Hematopoietic multipotent progenitor cell treated with erythropoietin and hydrocortisone succinate and interleukin-3 and kit ligand, for 4 days (in vitro differentiated cells): ENCODE measurements at places on chromosomes 2 and 18.
A peak's percentile ranks its signal among the peaks of the same experiment; 100 is the strongest.

DNA sequence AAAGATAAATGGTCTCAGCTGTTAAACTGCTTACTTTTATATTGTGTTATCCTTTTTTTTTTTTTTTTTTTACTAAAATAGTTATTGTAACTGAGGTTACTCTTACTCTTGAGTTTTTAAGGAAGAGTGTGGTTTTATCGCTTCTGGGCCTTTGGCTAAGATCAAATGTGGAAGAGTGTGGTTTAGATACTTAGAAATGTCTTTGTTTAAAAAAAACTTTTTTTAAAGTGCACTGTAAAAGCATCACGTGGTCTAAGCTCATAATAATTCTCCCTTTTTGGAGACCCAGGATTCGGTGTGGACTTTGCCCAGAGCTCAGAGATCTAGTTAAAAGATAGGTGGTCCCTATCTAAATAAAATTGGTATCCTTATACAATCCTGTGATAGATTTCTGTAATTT is 11.9 kb upstream of the OXER1 start:
- DNase-seq = peak; percentile 63

DNA sequence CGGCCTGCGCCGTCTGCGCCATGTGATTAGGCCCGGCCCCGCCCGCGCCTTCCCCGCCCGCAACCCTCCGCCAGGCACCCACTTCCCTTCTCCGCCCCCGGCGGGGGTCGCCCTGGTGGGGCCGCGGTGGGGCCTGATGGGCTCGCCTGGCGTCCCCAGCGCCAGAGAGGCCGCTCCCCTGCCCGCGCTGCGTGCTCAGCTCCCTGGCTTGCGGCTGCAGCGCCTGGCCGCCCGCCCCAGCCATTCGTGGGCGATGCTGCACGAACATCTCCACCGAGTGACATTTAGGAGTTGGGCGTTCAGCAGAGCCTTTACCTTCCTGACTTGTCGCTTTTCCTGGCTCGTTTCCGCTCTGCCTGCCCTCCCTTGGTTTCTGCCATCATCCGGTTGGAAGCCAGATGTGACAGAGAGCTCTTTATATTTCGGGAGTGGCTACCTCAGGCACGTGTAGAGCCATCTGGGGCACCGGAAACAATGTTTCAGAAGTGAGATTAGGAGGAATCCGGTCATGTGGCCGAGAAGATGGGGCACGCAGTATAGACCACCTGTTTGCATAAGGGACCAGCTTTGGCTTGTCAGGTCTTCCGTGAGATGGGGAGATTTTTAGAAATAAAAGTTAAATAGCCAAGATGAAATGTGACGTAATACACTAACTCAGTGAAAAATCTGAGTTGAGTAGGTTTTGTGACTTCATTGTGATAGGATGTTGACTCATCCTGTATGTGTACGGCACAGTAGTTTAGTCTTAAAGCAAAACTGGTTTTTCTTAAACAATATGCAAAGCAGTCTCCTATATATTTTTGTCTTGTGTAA is 1.2 kb downstream of the GLS start:
- DNase-seq = peak; percentile 95

- no peak for DNase-seq
These were observed 141.6 kb downstream of the SP3 start for GRCh38 chr2:173823543-173823939.

DNA sequence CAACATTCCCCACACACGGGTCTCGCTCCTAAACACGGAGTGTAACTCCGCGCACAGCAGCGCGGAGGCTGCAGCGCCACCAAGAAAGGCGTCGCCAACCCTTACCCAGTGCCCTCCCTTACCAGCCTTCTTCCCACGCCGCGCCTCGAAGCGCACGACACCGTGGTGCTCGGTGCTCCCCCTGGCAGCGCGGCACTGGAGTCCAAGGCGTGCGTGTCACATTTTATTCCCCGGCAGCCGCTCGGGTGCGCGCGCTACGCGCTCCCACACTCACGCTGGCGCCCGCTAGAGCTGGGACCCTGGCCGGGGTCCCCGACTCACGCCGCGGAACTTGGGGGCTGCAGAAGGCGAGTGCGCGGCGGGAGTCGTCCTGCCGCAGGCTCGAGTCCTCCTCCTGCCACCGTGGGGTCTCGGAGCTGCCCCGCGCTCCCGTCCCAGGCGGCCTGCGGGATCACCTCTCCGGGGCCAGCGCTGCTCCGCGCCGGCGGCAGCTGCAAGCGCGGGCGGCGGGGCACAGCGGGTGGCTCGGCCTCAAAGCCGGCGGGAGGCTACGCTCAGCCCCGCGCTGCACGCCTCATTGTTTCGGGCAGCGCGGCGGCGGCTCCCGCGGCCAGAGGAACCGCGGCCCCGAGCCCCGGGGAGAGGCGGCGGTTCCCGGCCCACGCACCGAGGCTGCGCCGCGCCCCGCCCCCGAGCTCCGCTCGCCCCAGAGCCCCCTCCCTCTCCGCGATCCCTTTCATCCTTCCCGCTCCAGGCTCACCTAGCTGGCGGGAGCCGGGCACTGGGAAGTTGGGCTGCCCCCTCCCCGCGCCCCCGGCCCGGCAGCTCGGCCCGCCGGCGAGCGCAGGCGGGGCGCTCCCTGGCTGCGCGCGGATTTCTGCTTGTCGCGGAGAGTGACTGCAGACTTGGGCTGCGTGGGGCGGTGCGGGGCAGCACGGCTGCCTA is at the start of gene ST6GAL2:
ST6GAL2 (minus strand) TSS at position 197 of the 945 bp plus-strand sequence. CDS start 42,190 bp downstream, outside the sequence.
- DNase-seq = peak; percentile 68

DNA sequence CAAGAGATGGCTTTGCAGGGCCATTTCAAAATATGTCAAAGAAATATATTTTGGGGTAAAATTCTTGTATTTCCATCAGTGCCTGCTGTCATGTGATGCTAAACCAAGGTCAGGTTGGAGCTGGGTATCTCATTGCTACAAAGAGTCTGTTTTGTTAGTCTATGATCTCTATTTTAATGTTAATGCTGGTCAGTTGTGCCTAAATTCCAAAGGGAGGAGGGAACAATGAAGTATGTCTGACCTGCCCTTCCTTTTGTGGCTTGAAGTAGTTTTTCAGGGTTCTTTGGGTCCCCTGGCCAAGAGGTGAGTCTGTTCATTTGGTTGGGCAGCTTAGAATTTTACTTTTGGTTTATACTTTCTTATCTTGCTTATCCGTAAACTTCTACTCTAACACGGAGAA is 61.6 kb upstream of the DYNAP start:
- no peak for DNase-seq

GRCh38 chr2:23235736-23236135 is 149.2 kb upstream of the KLHL29 start:
- DNase-seq = no peak

DNA sequence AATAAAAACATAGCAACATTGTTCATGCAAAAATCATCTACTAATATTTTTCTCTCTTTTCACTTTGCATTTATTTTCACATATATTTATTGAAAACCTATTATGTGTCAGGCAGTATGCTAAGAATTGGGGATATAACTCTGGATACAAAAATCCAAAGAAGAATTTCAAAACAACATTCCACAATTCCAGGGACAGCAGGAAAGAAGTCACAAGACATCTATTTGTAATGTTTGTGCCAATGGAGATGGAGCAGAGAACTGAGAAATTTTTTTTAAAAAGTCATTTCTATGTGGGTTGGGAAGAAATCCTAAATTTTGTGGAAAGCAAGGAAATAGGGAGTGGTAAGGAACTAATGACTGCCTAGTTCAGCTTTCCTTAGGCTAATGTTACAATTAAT is 128.6 kb upstream of the TLK1 start:
- DNase-seq = no peak

GRCh38 chr2:238974081-238974480 is 126.2 kb downstream of the TWIST2 start:
- DNase-seq = no peak

DNA sequence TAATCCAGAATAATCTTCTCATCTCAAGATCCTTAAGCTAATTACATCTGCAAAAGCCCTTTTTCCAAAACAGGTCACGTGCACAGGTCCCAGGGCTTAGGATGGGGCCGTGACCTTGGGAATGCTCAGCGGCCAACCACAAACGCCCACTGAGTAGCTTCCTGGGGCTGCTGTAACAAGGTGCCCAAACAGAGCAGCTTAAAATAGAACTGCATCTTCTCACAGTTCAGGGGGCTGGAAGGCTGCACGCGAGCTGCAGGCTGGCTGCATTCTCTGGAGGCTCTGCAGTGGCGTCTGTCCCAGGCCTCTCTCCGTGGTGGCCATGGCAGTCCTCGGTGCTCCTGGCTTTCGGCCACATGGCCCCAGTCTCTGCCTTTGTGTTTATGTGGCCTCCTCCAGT is 31.9 kb downstream of the ADI1 start:
- DNase-seq = no peak

GRCh38 chr18:51108330-51108729 is 78.3 kb downstream of the SMAD4 start:
- DNase-seq = no peak

- no peak for DNase-seq
These were observed 181.3 kb downstream of the ALPK2 start for GRCh38 chr18:58447402-58448095.

DNA sequence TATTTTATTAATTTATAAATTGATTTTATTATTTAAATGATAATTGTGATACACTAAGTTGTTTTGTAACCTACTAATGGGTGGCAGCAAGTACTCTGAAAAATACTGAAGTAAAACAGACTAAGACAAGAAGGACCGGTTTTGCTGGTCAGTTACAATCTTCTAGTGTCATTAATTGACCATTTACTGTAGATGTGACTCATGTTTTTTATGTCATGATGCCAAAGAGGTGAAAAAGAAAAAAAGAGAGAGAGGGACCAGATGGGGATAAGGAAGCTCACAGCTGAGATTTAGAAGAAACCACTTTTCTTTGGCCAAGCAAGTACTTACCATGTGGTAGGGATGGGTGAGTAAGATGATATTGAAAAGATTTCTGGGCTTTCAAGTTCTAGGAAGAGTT is 955.8 kb upstream of the LRRTM1 start:
- DNase-seq = no peak

GRCh38 chr2:84969511-84970209 is 1.3 kb upstream of the KCMF1 start:
- peak; percentile 55 for DNase-seq

- DNase-seq = peak; percentile 76
These were observed 146.3 kb downstream of the RTN4 start for GRCh38 chr2:54903736-54904554.

GRCh38 chr2:145751155-145751554 is 1231.2 kb upstream of the ZEB2 start:
- peak; percentile 66 for DNase-seq

DNA sequence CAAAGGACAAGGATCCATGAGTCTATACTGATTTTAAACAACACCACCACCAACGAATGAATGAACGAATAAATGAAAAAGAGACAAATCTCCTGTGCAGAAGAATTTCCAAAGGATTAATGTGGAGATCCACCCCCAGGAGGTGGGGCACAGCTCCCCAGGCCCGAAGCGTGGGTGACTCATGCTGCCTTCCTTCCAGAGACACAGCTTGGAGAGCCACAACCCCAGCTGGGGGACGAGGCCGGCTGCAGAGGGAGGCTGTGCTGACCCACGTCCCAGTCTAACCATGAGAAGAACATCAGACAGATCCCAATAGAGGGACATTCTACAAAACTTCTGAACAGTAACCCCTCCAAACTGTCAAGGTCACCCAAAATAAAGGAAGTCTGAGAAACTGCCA is 557.3 kb upstream of the SALL3 start:
- no peak for DNase-seq

DNA sequence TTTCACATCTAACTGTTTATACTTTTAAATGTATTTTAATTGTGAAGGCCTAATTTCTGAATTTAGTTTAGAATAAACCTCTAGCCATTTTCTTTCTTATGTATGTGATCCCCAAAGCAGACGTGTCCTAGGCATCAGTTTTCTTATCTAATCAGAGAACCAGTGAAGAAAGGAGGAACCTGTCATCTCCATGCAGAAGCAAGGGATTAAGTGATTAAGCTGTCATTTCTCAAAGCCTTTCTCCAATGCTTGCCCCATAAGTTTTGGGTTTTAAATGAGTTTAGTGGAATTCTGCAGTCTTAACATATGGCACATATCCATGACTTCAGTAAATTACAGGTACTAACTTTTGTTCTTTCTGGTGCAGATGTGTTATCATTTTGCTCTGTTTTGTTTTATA is 190.4 kb downstream of the PLCL1 start:
- DNase-seq = peak; percentile 18

- DNase-seq = no peak
These were observed 31.1 kb downstream of the SLC40A1 start for GRCh38 chr2:189549449-189549832.

DNA sequence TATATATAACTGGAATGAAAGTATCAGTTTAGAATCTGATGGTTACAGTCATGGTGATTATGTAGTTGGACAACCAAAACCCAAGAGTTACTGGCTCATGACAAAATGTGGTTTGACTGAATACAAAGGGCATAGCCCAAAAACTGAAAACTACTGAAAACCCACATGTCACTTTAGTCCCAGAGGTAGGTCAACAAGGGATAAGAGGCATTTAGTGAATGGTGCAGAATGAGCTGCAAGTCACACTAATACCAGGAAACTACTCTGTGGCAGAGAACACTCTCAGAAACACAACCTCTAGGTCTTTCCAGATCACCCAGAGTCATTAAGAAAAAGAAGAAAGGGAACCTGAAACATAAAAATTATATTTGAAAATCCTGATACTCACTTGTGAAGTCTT is 154.5 kb downstream of the AGPS start:
- no peak for DNase-seq

DNA sequence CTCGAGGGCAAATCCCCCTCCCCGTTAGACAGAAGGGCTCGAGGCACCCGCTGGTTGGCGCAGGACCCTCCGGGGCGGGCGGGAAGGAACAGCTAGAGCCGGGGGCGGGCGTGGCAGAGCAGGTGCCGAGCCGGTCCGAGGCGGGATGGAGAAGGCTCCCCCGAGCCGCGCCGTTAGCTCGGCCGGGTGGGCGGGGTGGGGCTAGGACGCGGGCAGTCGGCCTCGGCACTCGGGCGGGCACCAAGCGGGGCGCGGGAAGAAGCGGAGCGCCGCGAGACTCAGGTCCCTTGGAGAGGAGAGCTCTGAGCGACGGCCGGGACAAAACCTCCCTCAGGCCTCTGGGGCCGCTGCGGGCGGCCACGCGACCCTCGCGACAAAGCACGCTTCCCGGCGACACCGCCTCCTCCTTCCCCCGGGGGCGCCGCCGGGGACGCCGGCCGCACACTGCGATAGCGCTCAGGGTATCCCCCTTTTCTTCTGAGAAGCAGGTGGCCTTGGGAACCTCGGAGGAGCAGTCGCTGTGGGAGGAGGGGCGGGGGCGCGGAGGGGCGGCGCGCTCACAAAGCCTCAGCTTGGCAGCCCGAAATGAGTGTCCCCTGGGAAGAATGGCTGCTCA is 721 bp downstream of the FHOD3 start:
- DNase-seq = no peak
